ENCODE measurements at places on chromosomes 13 and 19. TPM values are rescaled to one million over a fixed set of nuclear protein-coding genes. Genes with fewer than 3 reads are reported as not detected.

The KIR2DL3 gene
- 0.13 TPM for polyA plus RNA-seq

The TMC4 gene
- 29.1 TPM for polyA plus RNA-seq

The IGFL2 gene
- polyA plus RNA-seq: 1.3 TPM

GRCh38 chr19:42277821-42278451, 8.9 kb downstream of the CIC start:
- DNase-seq: no peak
- H3K4me1 ChIP-seq: peaks cover 54% of the 10 kb centered on the region
- peak overlapping the region; percentile 94 for H3K27ac ChIP-seq
- H3K27me3 ChIP-seq: no peaks in the 10 kb centered on the region

GRCh38 chr19:39307046-39307821, 11.0 kb downstream of the IFNL1 start:
- H3K36me3 ChIP-seq: no peaks in the 10 kb centered on the region
- no peak overlapping the region for H3K27ac ChIP-seq
- H3K27me3 ChIP-seq: peaks cover 19% of the 10 kb centered on the region
- peak overlapping the region; percentile 22 for H3K4me3 ChIP-seq

DNA sequence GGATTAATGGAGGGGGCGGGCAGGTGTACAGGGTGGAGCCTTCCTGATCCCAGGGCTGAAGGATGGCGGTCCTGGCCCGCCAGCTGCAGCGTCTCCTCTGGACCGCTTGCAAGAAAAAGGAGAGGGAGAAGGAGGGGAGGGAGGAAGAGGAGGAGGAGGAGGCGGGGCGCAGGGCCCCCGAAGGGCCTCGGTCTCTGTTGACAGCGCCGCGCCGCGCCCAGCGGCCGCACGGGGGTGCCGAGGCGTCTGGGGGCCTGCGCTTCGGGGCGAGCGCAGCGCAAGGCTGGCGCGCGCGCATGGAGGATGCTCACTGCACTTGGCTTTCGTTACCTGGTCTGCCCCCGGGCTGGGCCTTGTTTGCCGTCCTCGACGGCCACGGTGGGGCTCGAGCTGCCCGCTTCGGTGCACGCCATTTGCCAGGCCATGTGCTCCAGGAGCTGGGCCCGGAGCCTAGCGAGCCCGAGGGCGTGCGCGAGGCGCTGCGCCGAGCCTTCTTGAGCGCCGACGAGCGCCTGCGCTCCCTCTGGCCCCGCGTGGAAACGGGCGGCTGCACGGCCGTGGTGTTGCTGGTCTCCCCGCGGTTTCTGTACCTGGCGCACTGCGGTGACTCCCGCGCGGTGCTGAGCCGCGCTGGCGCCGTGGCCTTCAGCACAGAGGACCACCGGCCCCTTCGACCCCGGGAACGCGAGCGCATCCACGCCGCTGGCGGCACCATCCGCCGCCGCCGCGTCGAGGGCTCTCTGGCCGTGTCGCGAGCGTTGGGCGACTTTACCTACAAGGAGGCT, at the start of gene PPM1N:
TSS of gene PPM1N (plus strand) at position 33 of the 785 bp plus-strand sequence. CDS start at position 63, 30 bp downstream.
- peak within 1 kb of the TSS; percentile 8 for H3K4me3 ChIP-seq
- peaks cover 76% of the 10 kb centered on the region for H3K4me1 ChIP-seq
- no peak within 1 kb of the TSS for H3K27ac ChIP-seq
- DNase-seq: peak; percentile 88

GRCh38 chr13:101209206-101209893, 207.0 kb downstream of the NALCN start:
- H3K27me3 ChIP-seq: no peaks in the 10 kb centered on the region
- no peak overlapping the region for H3K4me3 ChIP-seq
- H3K36me3 ChIP-seq: no peaks in the 10 kb centered on the region
- no peak overlapping the region for H3K27ac ChIP-seq
- DNase-seq: no peak

GRCh38 chr19:37983916-37984315, 76.9 kb downstream of the SIPA1L3 start:
- DNase-seq: no peak
- H3K36me3 ChIP-seq: no peaks in the 10 kb centered on the region
- H3K4me1 ChIP-seq: peaks cover 3% of the 10 kb centered on the region

GRCh38 chr19:10118960-10119359, 739 bp downstream of the EIF3G start:
- DNase-seq: no peak
- no peak overlapping the region for H3K27ac ChIP-seq
- peaks cover 51% of the 10 kb centered on the region for H3K4me1 ChIP-seq
- H3K36me3 ChIP-seq: peaks cover 49% of the 10 kb centered on the region

DNA sequence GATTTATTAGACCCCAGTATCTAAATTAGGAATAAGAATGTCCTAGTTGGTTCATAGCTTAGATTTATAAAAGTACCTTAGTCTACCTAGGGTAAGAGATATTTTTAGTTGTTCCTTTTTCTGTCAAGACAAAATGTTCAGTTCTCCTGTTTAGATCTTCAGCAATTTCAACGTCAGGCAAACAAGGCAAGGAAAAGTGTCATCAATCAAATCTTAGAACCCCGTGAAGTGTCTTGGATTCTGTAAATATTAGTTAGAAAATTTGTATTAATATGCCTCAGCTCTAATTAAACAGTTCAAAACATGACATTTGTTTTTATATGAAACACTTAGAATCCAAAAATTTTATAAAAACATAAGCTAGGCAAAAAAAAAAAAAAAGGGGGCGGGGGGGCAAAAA, 296.6 kb downstream of the PCDH9 start:
- no peak for DNase-seq
- no peaks in the 10 kb centered on the region for H3K4me1 ChIP-seq
- no peaks in the 10 kb centered on the region for H3K27me3 ChIP-seq
- no peak overlapping the region for H3K27ac ChIP-seq
- no peaks in the 10 kb centered on the region for H3K36me3 ChIP-seq

DNA sequence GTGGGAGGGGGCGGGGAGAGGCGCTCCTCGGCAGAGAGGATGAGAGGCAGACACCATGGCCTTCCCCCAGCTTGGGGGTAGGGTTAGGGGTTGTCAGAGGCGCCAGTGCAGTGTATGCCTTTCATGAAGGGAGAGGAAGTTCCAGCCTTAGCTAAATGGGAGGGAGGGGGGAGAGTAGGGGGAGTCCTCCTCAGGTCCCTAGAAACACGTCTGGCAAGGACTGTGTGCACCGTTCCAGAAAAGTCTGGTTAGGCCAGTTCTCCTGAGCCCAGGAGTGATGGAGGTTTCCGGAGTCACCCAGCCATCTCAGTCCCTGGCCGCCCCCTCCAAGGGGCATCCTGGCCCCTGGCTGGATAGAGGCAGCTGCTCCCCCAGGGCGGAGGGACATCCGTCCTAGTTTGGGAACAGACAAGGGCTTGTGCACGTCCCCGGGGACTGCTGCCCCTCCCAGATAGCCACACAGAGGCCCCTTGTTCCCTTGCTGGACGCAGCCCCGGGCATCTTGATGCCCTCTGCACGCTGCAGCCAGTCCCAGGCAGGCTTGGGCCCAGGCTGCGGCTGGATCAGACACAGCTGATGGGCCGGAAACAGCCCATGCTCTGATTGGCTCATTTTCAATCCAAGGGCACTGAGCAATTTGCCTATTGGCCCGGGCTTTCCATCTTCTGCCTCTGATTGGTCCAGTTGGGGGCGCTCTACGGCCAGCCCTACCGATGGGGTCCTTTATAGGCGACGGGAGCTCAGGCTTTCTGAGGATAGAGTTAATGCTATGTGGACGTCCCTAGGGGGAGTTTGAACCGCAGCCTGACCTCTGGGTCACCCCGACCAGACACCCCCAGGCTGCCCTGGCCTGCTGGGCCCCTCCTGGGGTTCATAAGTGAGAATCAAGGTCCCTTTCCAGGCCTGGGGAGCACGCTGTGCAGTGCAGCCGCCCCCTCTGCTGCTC, 3.8 kb downstream of the S1PR2 start:
- H3K36me3 ChIP-seq: peaks cover 18% of the 10 kb centered on the region
- no peak overlapping the region for H3K4me3 ChIP-seq
- peak overlapping the region; percentile 11 for H3K27ac ChIP-seq

DNA sequence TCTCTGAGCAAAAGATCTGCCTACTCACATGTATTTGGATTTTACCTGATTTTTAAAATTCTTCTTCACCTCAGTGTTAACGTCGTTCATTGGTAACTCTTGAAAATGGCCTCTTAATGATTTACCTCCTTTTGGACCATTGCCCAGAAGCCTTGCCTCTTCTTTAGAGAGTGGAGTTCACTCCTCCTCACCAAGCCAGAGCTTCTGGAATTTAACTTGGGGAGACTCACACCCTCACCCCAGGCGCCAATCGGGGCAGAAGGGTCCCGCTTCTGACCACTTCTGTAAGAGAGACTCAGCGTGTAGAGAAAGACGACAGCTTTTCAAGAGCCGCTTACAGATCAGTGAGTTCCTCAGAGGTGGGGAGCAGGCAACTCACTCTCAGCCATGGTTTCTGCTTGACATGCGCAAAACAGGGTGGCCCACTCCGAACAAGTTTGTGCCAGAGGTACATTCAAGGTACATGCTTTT, 2.7 kb downstream of the PNMA8C start:
- H3K36me3 ChIP-seq: no peaks in the 10 kb centered on the region
- DNase-seq: no peak
- peak overlapping the region; percentile 41 for H3K4me3 ChIP-seq
- no peaks in the 10 kb centered on the region for H3K4me1 ChIP-seq

GRCh38 chr19:30423481-30423880, 51.3 kb downstream of the ZNF536 start:
- no peak for DNase-seq
- H3K4me3 ChIP-seq: no peak overlapping the region
- no peaks in the 10 kb centered on the region for H3K36me3 ChIP-seq
- peaks cover 42% of the 10 kb centered on the region for H3K27me3 ChIP-seq
- H3K4me1 ChIP-seq: no peaks in the 10 kb centered on the region
